ENCODE measurements at places on chromosomes 4 and X. TPM values are rescaled to one million over a fixed set of nuclear protein-coding genes. Genes with fewer than 3 reads are reported as not detected.

- DNase-seq = no peak
- no peak overlapping the region for H3K4me3 ChIP-seq
- no peaks in the 10 kb centered on the region for H3K36me3 ChIP-seq
- no peaks in the 10 kb centered on the region for H3K27me3 ChIP-seq
These were observed 116.6 kb upstream of the FRMPD4 start for GRCh38 chrX:12021698-12022097.

GRCh38 chr4:7647600-7648543, 213.1 kb upstream of the PSAPL1 start:
- H3K4me1 ChIP-seq = peaks cover 22% of the 10 kb centered on the region
- no peaks in the 10 kb centered on the region for H3K36me3 ChIP-seq
- DNase-seq = no peak
- no peak overlapping the region for H3K27ac ChIP-seq

DNA sequence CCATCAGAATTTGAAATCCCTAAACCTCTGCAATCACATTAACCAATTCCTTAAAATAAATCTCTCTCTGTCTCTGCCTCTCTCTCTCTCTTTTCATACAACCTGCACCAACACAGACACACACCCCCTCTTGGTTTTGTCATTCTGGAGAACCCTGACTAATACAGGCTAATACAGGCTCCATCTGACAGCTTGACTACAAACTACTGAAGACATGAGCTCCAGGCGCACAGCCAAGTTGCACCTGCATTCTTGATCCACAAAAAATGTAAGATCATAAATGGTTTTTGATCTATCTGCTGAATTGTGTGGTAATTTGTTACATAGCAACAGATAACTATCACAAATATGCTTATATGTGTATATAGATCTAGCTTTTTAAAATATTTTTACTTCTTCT, 2414.2 kb downstream of the PCDH7 start:
- no peaks in the 10 kb centered on the region for H3K36me3 ChIP-seq
- H3K27ac ChIP-seq = no peak overlapping the region
- no peaks in the 10 kb centered on the region for H3K4me1 ChIP-seq
- DNase-seq = no peak

GRCh38 chr4:5812506-5813229, 80.2 kb downstream of the CRMP1 start:
- H3K4me1 ChIP-seq = no peaks in the 10 kb centered on the region
- no peaks in the 10 kb centered on the region for H3K27me3 ChIP-seq
- H3K4me3 ChIP-seq = no peak overlapping the region
- no peak for DNase-seq
- H3K36me3 ChIP-seq = peaks cover 40% of the 10 kb centered on the region

GRCh38 chrX:69107747-69108401, 57.4 kb downstream of the PJA1 start:
- no peak overlapping the region for H3K4me3 ChIP-seq
- peaks cover 9% of the 10 kb centered on the region for H3K4me1 ChIP-seq
- no peak overlapping the region for H3K27ac ChIP-seq
- no peaks in the 10 kb centered on the region for H3K36me3 ChIP-seq
- H3K27me3 ChIP-seq = no peaks in the 10 kb centered on the region
- no peak for DNase-seq

DNA sequence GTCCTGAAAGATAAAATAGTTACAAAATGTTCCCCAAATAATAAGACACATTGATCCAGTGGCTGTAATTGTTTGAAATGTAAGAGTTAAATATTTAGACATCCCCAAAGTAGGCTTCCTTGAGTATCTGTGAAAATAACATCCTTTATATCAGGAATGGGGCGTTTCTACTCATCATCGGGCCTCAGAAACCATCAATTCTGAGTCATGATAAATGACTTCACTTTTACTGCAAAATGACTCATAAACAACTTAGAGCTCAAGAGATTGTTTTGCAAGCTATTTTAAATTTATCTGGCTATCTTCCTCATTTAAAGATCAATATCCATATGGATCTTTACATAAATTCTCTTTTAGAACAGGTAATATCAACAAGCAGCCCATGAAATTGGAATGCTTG, 369.4 kb upstream of the CNKSR2 start:
- no peak overlapping the region for H3K4me3 ChIP-seq
- no peaks in the 10 kb centered on the region for H3K27me3 ChIP-seq
- no peak overlapping the region for H3K27ac ChIP-seq
- H3K4me1 ChIP-seq = no peaks in the 10 kb centered on the region
- no peak for DNase-seq

- no peak overlapping the region for H3K4me3 ChIP-seq
- no peaks in the 10 kb centered on the region for H3K36me3 ChIP-seq
- DNase-seq = no peak
- H3K4me1 ChIP-seq = no peaks in the 10 kb centered on the region
- no peak overlapping the region for H3K27ac ChIP-seq
These were observed 7.5 kb downstream of the STOX2 start for GRCh38 chr4:183912585-183912984.

DNA sequence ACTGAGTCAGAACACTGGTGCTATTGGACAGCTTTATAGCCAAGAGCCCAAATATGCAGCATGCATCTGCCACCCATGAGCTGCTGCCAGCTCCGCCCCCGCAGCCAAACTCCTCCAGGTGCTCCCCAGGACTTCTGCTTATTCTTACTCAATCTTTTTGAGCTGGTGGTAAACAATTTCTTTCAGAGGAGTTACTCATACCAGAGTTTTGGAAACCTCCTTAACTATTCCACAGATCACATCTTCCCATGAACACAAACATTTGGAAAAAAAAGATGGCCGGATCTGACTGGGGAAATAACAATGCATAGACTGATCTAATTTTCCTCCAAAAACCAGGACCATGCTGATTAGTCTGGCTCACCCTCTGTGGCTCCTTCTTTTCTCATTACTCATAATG, 399.9 kb downstream of the GPM6A start:
- no peak for DNase-seq
- no peak overlapping the region for H3K27ac ChIP-seq
- no peaks in the 10 kb centered on the region for H3K36me3 ChIP-seq
- H3K4me1 ChIP-seq = no peaks in the 10 kb centered on the region
- H3K4me3 ChIP-seq = no peak overlapping the region
- H3K27me3 ChIP-seq = no peaks in the 10 kb centered on the region

DNA sequence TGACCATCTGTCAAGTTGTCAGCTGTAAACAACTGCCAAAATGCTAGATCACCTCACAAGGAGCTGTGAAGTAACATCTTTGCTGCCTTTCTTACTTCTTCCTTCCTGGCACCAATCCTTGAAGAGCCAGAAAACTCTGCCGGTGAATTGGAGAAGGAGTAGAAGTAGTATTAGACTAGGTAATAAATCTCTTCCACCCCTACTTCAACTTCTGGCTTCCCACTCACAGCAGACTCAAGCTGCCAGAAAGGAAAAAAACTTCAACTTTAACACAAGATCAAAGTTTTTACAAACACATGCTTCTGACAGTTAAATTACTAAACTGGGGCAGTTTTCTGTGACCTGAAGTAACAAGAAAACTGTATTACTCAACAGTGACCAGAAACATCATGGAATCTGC, 164.7 kb upstream of the SLC7A11 start:
- no peak overlapping the region for H3K27ac ChIP-seq
- peaks cover 8% of the 10 kb centered on the region for H3K4me1 ChIP-seq
- no peak for DNase-seq
- no peaks in the 10 kb centered on the region for H3K36me3 ChIP-seq
- H3K27me3 ChIP-seq = no peaks in the 10 kb centered on the region

DNA sequence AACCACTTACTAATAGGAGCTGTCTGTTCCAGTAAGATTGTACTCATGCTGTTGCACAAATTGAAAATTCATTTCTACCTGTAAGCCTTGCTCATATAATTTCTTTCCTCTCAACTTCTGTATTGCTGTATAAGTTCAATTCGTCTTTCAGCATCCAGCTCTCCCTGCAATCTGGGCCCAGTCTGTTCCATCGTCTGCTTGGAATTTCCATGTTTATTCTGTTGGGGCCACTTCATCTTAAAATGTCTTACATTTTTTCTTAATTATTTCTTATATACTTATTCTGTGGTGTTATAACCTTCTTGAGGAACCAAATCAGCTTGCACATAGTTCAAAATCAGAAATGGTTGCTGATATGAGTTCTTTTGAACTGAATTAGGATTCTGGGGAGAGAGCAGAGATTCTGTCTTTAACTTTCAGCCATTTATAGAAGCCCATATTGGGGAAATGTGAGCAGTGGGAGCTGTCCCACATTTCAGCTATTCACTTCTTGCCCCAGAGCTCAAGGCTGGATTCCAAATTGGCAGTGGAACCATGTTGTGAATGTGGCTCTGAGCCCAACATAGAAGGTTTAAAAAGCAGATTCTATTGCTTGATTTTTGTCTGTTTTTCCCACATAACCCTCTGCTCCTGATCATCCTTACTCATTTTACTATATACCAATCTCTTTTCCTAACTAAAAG, 291.9 kb downstream of the BMPR1B start:
- no peak for DNase-seq
- H3K4me3 ChIP-seq = no peak overlapping the region
- H3K36me3 ChIP-seq = no peaks in the 10 kb centered on the region

GRCh38 chr4:111449657-111450056, 695.6 kb upstream of the FAM241A start:
- no peak overlapping the region for H3K27ac ChIP-seq
- no peaks in the 10 kb centered on the region for H3K4me1 ChIP-seq
- DNase-seq = no peak
- no peaks in the 10 kb centered on the region for H3K36me3 ChIP-seq

- peaks cover 4% of the 10 kb centered on the region for H3K4me1 ChIP-seq
- no peaks in the 10 kb centered on the region for H3K36me3 ChIP-seq
- H3K4me3 ChIP-seq = no peak overlapping the region
These were observed 125.4 kb downstream of the BCOR start for GRCh38 chrX:39972340-39972739.

DNA sequence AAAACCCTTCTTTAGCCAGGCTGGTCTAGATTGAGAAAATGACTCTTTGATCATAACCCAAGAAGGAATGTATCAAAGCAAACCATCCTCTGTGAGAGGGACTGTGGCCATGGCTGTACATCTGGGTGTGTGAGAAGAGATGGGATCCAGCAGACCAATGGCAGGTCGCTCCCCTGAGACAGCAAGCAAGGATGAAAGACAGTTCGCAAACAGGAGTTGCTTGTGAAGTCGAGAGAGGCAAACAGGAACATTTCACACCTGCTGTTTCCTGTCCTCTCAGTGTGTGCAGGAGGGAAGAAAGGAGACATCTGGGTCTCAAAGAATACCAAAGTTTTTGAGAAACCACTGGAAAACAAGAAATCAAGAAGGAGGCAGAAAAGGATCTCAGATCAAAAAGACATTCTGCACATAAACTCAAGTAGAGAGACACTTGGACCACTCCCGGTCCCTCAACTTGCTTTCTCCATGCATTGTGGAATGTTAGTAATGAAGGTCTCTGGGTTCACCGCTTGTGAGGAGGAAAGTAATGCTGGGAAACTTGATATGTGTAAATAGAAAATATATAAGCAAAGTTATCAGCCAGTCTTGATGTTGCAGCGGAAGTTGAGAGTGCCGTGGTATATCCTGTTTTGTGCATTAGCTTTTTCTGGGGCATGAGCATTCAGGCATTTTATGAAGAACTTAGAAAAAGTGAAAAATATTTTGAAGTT, 327.5 kb downstream of the BMPR1B start:
- H3K27me3 ChIP-seq = no peaks in the 10 kb centered on the region
- H3K4me3 ChIP-seq = no peak overlapping the region
- DNase-seq = no peak

- H3K4me3 ChIP-seq = no peak overlapping the region
- peaks cover 9% of the 10 kb centered on the region for H3K4me1 ChIP-seq
- H3K27me3 ChIP-seq = no peaks in the 10 kb centered on the region
- no peak for DNase-seq
These were observed 23.9 kb downstream of the SLC39A8 start for GRCh38 chr4:102321260-102321995.

DNA sequence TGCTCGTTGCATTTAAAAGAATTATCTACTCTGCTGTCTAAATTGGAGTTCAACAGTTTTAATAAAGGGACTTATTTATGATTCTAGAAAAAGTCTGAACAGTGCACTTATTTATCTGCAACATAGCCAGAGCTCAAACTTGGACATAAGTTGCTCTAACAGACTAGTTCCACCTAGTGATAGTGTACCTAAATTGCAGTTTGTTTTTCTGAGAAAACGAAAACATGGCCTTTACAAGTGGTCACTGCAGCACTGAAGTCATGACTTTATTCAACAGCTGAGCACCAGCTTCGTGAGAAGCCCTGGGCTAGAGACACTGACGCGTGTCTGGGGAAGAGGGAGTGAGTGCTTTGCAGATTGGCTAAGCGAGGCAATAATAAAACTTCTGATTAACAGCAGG, 77.3 kb upstream of the IGSF1 start:
- H3K36me3 ChIP-seq = no peaks in the 10 kb centered on the region
- H3K4me3 ChIP-seq = no peak overlapping the region
- no peaks in the 10 kb centered on the region for H3K27me3 ChIP-seq
- DNase-seq = no peak

The PNMA6E gene
- not detected for total RNA-seq

The RNF212 gene
- total RNA-seq = 6.8 TPM

The EXOC1L gene
- not detected for total RNA-seq

The GPM6B gene
- total RNA-seq = 21.6 TPM

The GAGE13 gene
- not detected for total RNA-seq
